ENCODE measurements at places on chromosomes 1 and 21. TPM values are rescaled to one million over a fixed set of nuclear protein-coding genes. Genes with fewer than 3 reads are reported as not detected.

Gene HUNK
- under 0.01 TPM for total RNA-seq

Gene CLDN17
- total RNA-seq, result 2.3 TPM

Gene COL24A1
- under 0.01 TPM for total RNA-seq

Gene AMY1A
- total RNA-seq, result under 0.01 TPM

Gene KRTAP10-12
- not detected for total RNA-seq

Gene FAM131C
- total RNA-seq, result 0.77 TPM

Gene TMEM82
- not detected for total RNA-seq

Gene RIPPLY3
- not detected for total RNA-seq

Gene RAB3B
- 3.4 TPM for total RNA-seq

Gene CREG1
- 78.2 TPM for total RNA-seq

Gene EPHA2
- total RNA-seq, result 117 TPM

Gene LCE1F
- not detected for total RNA-seq

Gene FCN3
- 0.26 TPM for total RNA-seq

Gene OPRD1
- total RNA-seq, result under 0.01 TPM

Gene YOD1
- 15.3 TPM for total RNA-seq

Gene LCE3B
- total RNA-seq, result not detected

Gene NBPF6
- not detected for total RNA-seq

Gene MPL
- total RNA-seq, result not detected

Gene CCDC190
- total RNA-seq, result not detected

Gene INKA2
- 6.0 TPM for total RNA-seq

Gene UTS2
- 0.26 TPM for total RNA-seq

Gene ZSWIM5
- under 0.01 TPM for total RNA-seq

Gene GPR157
- 44.0 TPM for total RNA-seq

Gene NR5A2
- total RNA-seq, result not detected

Gene MROH7
- under 0.01 TPM for total RNA-seq

Gene LCE2A
- not detected for total RNA-seq

Gene CD1D
- total RNA-seq, result 3.1 TPM

Gene RAVER2
- 5.3 TPM for total RNA-seq

Gene LCE3E
- total RNA-seq, result not detected

Gene GPR52
- 1.1 TPM for total RNA-seq

Gene FMO5
- total RNA-seq, result 0.51 TPM

Gene FCRL5
- total RNA-seq, result not detected

Gene ARMH1
- not detected for total RNA-seq

Gene DUSP23
- 72.7 TPM for total RNA-seq

Data from bronchial epithelial cell (primary cell).